Smooth muscle cell of the coronary artery (primary cell): ENCODE measurements at places on chromosomes 3 and 15. TPM values are rescaled to one million over a fixed set of nuclear protein-coding genes. Genes with fewer than 3 reads are reported as not detected.

SACM1L gene
- total RNA-seq = 21.0 and 34.5 TPM in 2 replicates

TGM5 gene
- total RNA-seq = not detected in 2 replicates

CASR gene
- under 0.01 TPM in 1 of 2 replicates, not detected in the other for total RNA-seq

TM4SF1 gene
- total RNA-seq = 76.5 and 458 TPM in 2 replicates

FAM3D gene
- not detected in 2 replicates for total RNA-seq

PRTG gene
- 0.70 and 2.0 TPM in 2 replicates for total RNA-seq

OSTN gene
- 3.5 TPM in 1 of 2 replicates, not detected in the other for total RNA-seq

MAPKAPK3 gene
- total RNA-seq = 26.1 and 27.1 TPM in 2 replicates

GOLGA8J gene
- total RNA-seq = 0.08 and 0.12 TPM in 2 replicates

LRRC31 gene
- total RNA-seq = not detected in 2 replicates

CMTM6 gene
- 27.6 and 74.6 TPM in 2 replicates for total RNA-seq

HHLA2 gene
- total RNA-seq = not detected in 2 replicates

ADGRG7 gene
- total RNA-seq = 0.12 TPM in 1 of 2 replicates, not detected in the other

MOBP gene
- total RNA-seq = under 0.01 TPM in 1 of 2 replicates, not detected in the other

RETNLB gene
- total RNA-seq = not detected in 2 replicates

STRIT1 gene
- not detected in 2 replicates for total RNA-seq

NOX5 gene
- total RNA-seq = 0.08 and 0.12 TPM in 2 replicates

GATA2 gene
- total RNA-seq = 0.12 and 2.9 TPM in 2 replicates

TLR9 gene
- total RNA-seq = under 0.01 TPM in 1 of 2 replicates, not detected in the other
